Activated CD4-positive, CD25-positive, alpha-beta regulatory T cell treated with anti-CD3 and anti-CD28 coated beads, Interleukin-2, amount 50 U/mL, for 24 hours (primary cell): ENCODE measurements at places on chromosomes 16 and 17.
A peak's percentile ranks its signal among the peaks of the same experiment; 100 is the strongest.

GRCh38 chr16:55487048-55487803 is 8.2 kb downstream of the MMP2 start:
- ATAC-seq: no peak

- no peak for ATAC-seq
These were observed 60.8 kb downstream of the TBC1D16 start for GRCh38 chr17:79974566-79975497.

GRCh38 chr16:2081201-2082084 is 33.7 kb downstream of the TSC2 start:
- no peak for ATAC-seq

- ATAC-seq: no peak
These were observed 1.1 kb downstream of the KIF1C start for GRCh38 chr17:4998732-4999429.

DNA sequence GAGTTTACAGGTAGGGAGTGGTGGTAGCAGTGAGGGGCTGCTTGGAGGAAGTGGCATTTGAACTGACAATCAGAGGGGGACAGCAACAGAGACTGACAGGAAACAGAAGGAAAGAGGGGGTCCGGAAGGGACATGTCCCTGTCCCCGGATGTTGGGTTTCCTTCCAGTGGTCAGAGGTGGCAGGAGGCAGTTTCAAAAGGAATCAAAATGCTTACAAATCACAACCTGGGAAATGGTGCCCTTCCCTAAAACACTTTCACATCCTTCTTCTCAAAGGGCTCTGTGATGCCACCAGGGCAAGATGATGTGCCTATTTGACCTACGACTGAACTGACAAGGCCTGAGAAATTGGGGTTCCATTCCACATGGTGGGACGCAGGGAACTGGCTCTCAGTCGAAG is 19.7 kb downstream of the ADGRG1 start:
- no peak for ATAC-seq

GRCh38 chr17:41178341-41178740 is 320 bp upstream of the KRTAP4-2 start:
- peak; percentile 30 for ATAC-seq

GRCh38 chr16:74837056-74837455 is 62.4 kb upstream of the FA2H start:
- no peak for ATAC-seq

- no peak for ATAC-seq
These were observed 4.1 kb downstream of the CALCOCO2 start for GRCh38 chr17:48834973-48835372.

DNA sequence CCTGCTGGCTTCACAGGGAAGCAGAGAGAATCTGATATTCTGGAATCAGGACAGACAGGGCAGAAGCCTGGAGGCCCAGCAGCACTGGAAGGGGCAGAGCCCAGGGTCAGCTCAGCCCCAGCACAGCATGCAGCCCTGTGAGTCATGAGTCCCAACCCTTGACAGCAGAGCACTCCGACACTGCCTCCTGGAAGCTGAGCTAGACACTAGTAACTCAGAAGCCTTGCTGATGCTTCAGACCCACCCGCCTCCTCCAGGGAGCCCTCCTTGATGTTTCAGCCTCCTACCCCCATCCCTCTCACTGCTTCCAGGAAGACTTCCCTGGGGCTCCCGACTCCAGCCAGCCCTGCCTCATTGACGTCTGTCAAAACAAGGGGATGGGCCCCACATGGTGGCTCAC is 6.9 kb downstream of the CAMKK1 start:
- no peak for ATAC-seq
